ENCODE measurements at places on chromosomes 1 and 21.

DNA sequence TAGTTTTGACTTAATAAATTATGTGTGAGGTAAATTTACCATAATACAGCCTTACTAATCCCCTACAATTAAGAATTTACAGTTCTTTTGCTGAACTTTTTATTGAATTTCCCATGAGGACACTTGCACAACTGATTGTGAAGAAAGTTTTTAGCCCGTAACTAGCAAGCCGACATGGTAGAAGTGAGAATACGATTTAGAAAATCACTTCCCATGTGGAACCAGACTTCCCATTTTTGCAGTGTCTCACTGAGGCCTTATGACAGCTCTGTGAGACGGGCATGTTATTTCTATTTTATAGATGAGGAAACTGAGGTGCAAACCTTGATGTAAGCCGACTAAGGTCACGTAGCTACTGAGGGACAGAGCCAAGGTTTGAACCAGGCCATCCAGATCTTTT is 32.5 kb upstream of the LMO4 start:
- no peak for DNase-seq

- no peak for DNase-seq
Measured at GRCh38 chr1:155920717-155921116, 9.6 kb upstream of the RIT1 start.

DNA sequence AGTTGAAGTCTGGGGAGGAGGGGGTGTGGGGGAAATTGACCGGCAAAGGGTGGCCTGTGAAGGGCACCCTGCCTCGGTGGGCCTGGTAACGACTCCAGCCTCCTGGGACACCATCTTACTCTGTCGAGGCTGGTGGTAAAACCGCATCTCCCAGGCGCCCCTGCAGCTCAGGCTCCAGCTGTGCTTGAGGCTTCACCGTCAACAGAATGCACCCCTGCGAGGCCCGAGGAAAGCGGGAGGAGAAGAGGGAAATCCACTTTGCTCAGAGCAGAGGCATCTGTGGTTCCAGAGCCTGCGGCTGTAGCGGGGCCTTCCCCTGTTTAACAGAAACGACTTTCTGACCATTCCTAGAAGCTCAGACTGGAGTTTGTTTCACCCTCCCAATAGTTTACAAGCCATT is 165.6 kb downstream of the NPHP4 start:
- no peak for DNase-seq

DNA sequence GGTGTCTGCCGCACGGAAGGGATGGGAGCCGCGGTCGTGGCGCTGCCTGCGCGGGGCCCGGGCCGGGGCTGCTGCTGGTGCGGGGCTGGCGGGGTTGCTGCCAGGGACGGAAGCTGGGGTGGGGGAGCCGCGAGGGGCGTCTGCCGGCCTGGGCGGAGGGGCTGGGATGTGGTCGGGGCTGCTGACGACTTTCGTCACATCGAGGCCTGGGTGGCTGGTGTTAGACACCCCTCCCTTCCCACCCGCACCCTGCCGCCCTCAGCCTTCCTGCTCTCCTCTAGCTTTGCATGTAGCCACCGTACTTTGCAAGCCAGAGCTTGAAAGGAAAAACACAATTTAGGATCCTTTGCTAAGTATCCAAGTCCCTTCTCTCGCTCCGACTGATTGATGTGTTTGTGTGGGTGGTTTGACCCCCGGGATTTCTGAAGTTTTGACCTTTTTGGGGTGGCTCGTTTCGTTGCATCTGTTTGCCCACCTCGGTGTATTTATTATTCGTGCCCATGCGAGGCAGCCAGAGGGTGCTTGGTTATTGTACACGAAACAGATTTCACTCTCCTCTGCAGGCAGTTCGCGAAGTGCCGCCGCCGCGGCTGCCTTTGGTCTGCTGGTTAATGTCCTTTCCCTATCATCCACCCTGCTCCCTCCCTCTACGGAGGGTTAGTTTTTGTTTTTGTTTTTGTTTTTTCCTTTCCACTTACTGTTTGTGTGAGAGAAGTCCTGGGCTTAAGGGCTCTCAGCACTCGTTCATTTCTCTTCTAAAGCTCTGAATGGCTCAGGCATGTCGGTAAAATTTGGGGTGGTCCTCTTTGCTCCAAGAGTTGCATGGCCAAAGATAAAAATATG is 868 bp downstream of the C1orf21 start:
- DNase-seq, result peak; percentile 62

Data from femur (tissue), 1 donor.